Left renal cortex interstitium (tissue), 4 donors: ENCODE measurements at places on chromosomes 5 and 9. TPM values are rescaled to one million over a fixed set of nuclear protein-coding genes. Genes with fewer than 3 reads are reported as not detected.

The NR4A3 gene
- polyA plus RNA-seq, result 0.32 TPM

The IFNB1 gene
- not detected for polyA plus RNA-seq

The PCDHB15 gene
- polyA plus RNA-seq, result 15.2 TPM

The DMRT2 gene
- polyA plus RNA-seq, result 3.5 TPM

The ECM2 gene
- polyA plus RNA-seq, result 15.9 TPM

The KIF4B gene
- 0.14 TPM for polyA plus RNA-seq

The SPAAR gene
- 2.0 TPM for polyA plus RNA-seq

The SLC6A19 gene
- 35.4 TPM for polyA plus RNA-seq

The FYB1 gene
- 4.2 TPM for polyA plus RNA-seq

The GGTA1 gene
- 6.2 TPM for polyA plus RNA-seq

The FBP2 gene
- polyA plus RNA-seq, result not detected

The CYSRT1 gene
- 5.1 TPM for polyA plus RNA-seq

The PCDHB3 gene
- 3.7 TPM for polyA plus RNA-seq

The LPAR1 gene
- 33.1 TPM for polyA plus RNA-seq

The TSC1 gene
- polyA plus RNA-seq, result 57.7 TPM

The CNTLN gene
- 12.9 TPM for polyA plus RNA-seq

The TAF1L gene
- polyA plus RNA-seq, result 0.03 TPM

The CIZ1 gene
- polyA plus RNA-seq, result 146 TPM

The GARIN3 gene
- polyA plus RNA-seq, result not detected
